ENCODE measurements at places on chromosomes 1 and 21.

GRCh38 chr1:37453647-37454046 lies 20.7 kb upstream of the ZC3H12A start:
- DNase-seq, result no peak

GRCh38 chr1:17615157-17615556 lies 75.7 kb downstream of the ARHGEF10L start:
- no peak for DNase-seq

DNA sequence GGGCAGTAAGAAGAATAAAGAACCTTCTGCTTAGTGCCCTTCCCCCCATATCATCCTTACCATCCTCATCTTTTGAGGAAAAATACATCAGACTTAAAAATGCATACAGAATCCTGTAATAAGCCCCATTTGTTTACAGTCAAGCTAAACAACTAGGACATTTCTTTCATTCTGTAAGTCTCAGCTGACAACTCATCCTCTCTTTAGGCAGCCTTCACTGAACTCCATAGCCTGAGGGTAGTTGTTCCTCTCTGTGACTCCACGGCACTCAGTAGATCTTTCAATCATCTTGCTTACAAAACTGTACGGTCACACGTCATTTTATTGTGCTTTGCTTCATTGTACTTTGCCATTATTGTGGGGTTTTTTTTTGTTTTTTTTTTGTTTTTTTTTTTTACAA lies 82.5 kb downstream of the NRIP1 start:
- no peak for DNase-seq

GRCh38 chr1:169872906-169873305 lies 20.8 kb downstream of the SCYL3 start:
- DNase-seq, result no peak

- DNase-seq, result no peak
These were observed 141.8 kb upstream of the ZRANB2 start for GRCh38 chr1:71222668-71223067.

- DNase-seq, result no peak
These were observed 2.1 kb upstream of the KLHDC9 start for GRCh38 chr1:161096015-161096414.

GRCh38 chr1:209155546-209155945 lies 428.0 kb upstream of the CAMK1G start:
- DNase-seq, result no peak

DNA sequence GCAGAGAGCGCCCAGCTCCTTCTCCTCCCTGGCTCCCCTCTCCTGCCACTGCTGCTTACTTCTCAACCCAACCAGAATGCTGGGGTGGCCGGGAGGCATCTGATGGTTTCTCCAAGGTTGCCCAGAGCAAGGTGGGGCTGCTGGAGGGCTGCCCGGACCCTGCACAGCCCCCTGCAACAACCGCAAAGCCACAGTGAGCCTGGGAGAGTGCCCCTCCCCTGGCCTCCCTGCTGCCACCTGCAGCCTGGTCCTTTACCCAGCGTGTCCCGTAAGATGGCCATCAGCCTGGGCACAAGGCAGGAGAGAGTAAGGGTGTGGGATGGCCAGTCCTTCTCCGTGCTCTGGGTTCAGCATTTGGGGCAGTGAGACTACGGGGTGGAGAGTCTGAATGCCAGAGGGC lies 17.0 kb downstream of the MX2 start:
- no peak for DNase-seq

DNA sequence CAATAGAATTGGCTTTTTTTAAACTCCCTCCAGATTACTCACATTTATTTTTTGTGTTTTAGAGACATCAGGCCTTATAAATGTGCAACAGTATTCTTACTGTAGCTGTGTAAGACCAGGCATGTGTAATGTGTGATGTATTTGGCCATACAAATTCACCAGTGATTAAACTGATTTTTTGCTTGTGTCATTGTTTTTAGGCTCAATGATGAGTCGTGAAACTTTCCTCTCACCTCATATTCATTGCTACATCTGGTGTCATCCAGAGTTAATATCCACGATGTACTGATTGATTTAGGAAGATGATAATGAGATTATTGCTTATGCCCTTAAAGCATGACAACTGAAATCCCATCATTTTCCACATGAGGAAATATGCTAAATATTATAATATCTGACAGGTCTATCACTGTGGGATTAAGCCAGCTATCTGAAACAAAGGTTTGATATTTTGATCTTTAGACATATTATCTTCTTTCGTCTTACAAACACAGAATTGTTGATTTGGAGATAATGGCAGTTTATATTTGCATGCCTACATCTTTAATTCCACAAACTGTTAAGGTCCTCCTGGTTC lies 487.9 kb downstream of the PTBP2 start:
- DNase-seq, result no peak

- DNase-seq, result no peak
These were observed 257.1 kb downstream of the BRINP2 start for GRCh38 chr1:177427811-177428210.

- no peak for DNase-seq
These were observed 65.7 kb upstream of the SYT6 start for GRCh38 chr1:114219172-114219868.
